Right renal pelvis (tissue), 4 donors: ENCODE measurements at places on chromosomes 2 and 18.

DNA sequence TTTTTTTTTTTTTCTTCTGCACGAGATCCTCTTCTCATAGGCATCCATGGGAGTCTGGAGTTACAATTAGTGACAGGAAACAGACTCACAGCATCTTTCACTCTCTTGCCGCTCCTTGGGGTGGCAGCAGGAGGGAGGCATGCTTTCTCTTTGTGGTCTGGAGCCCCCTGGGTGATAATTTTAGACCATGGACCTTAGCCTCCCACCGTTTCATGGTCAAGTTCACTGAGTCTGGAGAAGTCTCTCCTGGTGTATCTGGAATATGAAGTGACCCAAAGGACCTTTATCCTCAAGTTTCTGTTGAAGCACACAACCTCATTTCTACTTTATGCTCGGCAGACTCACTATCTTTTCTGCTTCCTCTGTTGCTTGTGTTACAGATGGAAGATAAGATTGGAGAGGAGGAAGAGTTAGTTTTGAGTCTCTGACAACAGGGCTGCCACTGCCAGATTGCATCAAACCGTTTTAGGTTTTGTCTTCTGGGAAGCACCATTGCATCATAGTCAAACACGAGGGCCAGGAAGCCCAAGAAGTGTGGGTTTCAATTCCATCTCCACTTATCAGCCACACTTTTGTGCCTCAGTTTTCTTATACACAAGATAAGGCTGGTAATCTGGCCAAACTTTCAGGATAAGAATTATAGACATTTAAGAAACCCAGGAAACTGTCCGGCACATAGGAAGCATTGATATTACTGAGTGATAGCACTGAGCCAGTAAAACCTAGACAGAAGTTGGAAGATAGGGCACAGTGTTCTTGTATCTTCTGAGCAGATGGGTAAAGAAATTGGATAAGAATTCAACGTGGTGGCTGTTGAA, 62.3 kb downstream of the ADCYAP1 start:
- no peak for DNase-seq

DNA sequence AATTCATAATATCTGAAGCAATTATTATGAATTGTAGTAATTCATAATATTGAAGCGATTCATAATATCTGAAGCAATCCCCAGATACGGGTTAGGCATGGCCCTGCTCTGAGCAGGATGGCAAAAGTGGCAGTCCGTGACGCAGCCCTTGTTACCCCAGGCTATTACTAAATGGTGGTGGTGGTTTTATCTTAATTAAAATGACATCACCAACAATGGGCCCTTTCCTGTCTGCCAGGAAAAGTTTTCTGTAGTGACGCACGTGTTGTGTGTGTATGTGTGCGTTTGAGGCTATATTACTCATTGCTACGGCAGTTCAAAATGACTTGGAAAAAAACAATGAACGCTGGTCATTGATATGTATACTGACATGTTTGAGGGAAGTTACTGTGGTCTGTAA, 10.6 kb upstream of the MOCOS start:
- DNase-seq, result no peak

DNA sequence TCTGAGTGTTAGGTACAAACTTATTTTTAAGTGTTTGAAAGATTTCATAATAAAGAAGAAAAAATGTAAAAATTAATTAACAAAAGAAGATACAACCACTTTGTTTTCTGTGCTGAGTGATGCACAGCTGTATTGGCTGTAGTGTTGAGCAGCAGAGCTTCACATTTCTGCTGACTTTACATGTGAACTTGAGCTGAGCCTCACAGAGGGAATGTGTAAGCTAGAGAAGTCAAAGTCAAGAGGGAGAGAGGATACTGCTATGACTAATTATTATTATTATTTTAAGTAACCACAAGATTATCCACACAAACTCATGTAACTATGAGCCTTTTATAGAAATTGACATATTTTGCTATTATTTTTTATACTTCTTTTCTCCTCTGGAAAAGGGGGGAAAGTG, 159.1 kb upstream of the ZSWIM2 start:
- no peak for DNase-seq

DNA sequence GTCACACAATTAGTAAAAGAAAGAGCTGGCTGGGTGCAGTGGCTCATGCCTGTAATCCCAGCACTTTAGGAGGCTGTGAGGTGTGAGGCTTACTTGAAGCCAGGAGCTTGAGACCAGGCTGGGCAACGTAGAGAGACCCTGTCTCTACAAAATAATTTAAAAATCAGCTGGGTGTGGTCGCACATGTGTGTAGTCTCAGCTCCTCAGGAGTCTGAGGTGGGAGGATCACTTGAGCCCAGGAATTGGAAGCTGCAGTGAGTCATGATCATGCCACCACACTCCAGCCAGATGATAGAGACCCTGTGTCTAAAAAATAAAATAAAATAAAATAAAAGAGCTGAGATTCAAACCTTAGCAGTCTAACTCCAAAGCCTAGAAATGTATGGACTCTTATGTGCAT, 39.0 kb upstream of the NEDD4L start:
- DNase-seq, result no peak

DNA sequence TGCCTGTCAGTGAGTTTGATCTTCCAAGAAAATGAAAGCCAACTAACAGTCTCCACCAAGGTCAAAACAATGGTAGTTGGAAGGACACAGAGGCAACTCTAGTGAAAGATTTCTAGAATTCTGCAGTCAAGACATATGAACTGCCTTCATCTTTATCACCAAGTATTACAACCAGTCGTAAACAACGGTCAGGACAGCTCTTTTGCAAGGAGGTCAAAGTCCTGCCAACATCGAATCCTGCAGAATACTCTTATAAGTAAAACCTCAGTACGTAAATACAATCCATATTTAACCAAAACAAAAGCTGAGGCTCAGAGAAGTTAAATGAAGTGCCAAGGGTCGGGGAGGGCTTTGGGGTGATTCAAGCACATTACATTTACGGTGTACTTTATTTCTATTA, 3.1 kb downstream of the FEZ2 start:
- no peak for DNase-seq

DNA sequence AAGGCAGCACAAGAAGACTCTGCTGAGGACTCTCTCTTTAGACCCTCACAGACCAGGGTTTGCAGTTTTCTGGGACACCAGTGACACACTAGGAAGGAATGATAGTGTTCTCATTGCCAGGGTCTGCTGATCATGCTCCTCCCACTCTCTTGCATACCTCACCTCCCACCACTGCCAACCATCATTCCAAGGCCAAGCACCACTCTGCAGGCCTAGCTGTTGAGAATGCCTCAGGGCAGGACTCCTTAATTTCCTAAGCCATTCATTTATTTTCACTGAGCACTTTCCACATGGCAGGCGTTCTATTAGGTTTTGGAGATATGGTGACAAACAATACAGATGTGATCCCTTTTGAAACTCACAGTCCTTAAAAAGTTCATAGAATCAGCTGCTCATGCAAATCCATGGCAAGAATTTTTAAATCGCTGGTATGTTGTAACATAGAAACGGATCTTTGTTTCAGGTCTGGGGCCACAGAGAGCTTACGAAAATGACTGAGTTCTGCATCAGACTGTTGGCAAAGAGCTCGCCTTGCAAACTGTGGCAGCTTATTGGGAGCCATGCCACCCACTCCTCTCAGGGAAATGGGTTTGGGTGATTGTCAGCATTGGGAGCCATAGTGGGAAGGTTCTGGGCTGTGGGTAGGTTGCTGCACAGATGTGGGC, 78.5 kb downstream of the XDH start:
- no peak for DNase-seq
